GM23338 (cell line): ENCODE measurements at places on chromosomes 3 and 15. TPM values are rescaled to one million over a fixed set of nuclear protein-coding genes. Genes with fewer than 3 reads are reported as not detected.

GRCh38 chr3:114928989-114929640 is 218.0 kb downstream of the ZBTB20 start:
- DNase-seq: no peak

- DNase-seq: no peak
Observed at GRCh38 chr3:43215663-43216275, 70.6 kb upstream of the SNRK start.

DNA sequence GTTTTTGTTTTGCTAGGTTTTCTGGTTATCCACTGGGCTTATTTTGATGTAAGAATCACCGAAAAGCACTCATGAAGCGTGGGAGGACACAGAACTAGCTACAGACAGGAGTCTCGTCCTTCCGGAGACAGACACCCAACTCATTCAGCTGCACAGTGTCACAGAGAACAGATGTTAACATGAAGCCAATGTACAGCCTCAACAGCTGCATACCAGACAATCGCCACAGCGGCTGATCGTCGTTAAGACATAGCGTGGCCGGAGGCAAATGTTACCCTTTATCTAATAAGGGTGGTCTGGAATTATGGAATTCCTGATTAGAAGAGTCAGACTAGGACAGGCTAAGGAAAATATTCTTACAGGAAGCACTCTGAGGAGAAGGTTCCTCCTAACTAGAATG is 1.1 kb upstream of the PYGO1 start:
- DNase-seq: no peak

SAMD7 gene
- total RNA-seq: not detected in 2 replicates

IL12A gene
- 0.31 and 0.69 TPM in 2 replicates for total RNA-seq

DNA sequence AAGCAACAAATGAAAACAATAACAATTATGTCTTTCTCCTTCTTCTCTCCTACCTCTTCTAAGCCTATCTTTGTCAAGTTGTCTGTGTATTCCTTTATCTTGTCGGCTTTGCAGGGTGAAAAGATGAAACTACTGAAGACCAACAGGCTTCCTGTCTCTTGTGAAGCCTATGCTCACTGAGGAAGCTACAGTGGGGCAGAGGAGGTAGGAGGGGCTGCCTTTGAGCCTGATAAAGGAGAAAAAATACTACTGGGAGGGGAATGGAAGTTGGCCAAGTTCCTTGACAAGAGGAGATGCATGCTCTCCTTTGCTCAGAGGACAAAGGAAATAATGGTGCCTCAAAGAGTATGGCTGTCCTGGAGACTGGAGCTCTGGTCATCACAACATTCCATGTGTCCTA is 92.0 kb downstream of the IGSF11 start:
- no peak for DNase-seq

DNA sequence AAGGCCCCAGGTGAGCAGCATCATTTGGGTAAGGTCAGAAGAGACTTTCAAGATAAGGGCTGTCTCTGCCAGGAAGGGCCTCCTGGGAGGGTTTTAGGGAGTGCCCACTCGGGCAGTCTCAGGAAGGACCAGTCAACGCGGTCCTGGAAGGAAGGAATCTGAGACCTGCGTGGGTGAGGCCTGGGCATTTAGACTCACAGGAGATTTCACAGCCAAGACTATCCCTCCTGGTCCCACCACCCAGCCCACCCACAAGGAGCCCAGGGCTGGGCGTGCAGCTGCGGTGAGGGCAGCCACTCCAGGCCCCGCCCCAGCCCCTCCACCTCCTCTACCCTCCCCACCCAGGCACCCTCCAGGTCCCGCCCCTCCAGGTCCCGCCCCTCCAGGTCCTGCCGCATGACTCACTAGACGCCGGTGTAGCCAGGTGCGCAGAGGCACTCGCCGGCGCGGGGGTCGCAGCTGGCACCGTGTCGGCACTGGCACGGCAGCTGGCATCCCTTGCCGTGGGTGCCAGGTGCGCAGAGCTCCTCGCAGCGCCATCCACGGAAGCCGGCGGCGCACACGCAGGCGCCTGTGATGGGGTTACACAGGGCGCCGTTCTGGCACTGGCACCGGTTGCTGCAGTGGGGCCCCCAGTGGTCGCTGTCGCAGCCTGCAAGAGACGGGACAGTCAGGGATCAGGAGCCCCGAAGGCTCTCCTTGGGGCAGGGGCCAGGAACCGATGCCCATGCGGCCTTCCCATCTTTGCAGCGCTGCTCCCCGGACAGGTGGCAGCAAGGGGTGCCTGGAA is 112.7 kb downstream of the RAB11A start:
- DNase-seq: peak; percentile 91

- no peak for DNase-seq
Observed at GRCh38 chr3:192884777-192885773, 32.6 kb downstream of the MB21D2 start.

- no peak for DNase-seq
Observed at GRCh38 chr3:105944721-105945120, 75.9 kb upstream of the CBLB start.

DNA sequence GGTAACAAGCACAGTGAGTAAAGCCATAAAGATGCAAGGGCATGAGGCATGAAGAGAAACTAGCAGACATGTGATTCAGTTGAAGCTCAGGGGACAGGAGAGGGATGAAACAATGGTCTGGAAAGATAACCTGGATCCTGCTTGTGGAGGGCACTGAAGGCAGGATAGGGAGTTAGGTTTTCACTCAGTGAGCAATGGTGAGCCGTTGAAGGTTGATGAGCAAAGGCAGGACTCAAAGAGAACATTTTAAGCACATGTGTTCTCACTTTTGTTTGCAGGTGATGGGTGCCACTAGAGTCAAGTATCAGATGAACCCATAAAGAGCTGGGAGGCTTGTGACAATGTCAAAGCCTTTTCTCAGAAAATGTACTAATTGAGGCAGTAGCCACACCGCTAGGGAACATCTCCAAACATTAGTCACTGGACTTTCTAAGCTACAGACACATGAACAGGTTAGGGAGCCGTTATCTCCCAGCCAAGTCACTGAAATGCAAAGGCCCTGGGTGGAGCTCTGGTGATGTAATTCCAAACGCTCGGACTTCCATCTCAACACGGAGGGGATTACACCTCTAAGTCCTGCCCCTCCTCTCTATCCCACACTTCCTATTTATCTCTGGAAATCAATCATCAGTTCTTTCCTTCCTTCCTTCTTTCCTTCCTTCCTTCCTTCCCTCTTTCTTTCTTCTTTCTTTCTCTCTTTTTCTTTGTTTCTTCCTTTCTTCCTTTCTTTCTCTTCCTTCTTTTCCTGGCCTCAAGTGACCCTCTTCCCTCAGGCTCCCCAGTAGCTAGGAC is 22.7 kb downstream of the KLHL6 start:
- peak; percentile 41 for DNase-seq

GOLGA6D gene
- 1.0 and 2.1 TPM in 2 replicates for total RNA-seq

- no peak for DNase-seq
Observed at GRCh38 chr3:64616953-64617352, 70.8 kb downstream of the ADAMTS9 start.

PTPRG gene
- total RNA-seq: 117 and 131 TPM in 2 replicates

GRCh38 chr3:76570436-76571057 is 469.4 kb upstream of the ROBO2 start:
- peak; percentile 54 for DNase-seq

DNA sequence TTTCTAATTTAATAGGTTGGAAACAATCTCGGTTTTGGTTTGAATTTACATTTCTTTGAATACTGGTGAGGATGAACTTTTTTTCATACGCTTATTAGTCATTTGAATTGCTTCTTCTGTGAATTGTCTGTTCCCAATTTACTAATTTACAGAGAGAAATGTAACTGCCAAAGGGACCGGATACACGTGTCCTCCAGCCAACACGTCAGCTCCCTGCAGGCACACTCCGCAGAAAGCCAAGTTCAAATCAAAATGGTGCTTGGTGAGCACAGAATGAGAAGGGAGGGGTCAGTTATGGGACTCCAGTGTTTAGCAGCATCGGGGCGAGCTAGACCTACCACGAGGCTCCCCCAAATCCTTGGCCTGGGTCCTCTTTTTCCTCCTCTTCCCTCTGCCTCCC is 10.8 kb upstream of the TSEN2 start:
- no peak for DNase-seq

DNA sequence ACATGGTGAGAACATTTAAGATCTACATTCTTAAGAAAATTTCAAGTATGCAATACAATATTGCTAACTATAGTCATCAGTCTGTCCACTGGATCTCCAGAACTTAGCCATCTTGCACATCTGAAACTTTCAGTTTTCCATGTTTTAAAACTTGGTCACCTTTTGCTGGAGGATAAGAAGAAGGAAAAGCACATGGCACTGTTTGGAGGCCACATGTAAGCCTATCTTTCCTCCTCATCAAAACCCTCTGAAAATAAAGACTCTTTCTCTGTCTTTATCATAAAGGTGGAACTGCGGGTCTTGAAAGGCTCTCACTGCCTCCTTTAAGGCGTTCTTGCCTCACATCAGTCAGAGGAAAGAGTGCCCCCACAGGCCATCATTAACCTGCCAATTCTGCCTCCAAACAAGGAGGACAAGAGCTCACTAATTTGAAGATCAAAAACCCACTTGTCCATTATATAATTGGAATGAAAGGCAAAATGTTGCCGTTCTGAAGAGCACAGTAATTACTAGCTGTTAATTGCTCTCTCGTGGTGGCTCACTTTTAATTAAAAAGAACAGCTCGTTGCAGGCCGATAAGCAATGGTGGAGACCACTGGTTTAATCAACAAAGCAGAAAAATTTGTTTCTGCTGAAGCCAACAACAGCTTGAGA is 157.8 kb downstream of the MECOM start:
- DNase-seq: peak; percentile 74

DNA sequence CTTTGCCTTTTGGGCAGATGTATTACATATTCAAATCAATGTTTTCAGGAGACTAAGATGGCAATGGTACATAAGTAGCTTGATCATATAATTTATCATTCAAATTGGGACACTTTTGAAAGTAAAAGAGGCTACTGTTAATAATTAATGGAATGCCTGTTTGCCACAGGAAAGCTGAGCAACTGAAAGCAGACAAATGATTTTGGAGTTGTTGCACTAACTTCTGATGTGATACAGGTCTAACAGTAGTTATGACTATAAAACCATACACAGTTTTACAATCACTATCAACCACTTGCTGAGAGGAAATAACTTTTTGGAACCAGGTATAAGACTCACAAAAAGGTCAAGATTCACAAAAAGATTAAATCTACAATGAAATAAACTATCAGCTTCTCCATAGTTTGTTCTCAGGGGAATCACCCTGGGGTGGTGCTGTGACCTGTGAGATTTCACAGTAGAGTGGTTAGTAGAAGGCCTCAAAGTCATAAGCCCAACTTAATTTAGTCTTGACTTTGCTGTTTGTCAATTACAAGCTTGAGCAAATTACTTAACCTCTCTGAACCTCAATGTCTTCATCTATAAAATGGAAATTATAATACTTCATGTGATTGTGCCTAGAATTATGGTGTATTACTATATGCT is 42.7 kb downstream of the HHLA2 start:
- DNase-seq: no peak

CNTN3 gene
- total RNA-seq: 0.04 and 0.24 TPM in 2 replicates

DNA sequence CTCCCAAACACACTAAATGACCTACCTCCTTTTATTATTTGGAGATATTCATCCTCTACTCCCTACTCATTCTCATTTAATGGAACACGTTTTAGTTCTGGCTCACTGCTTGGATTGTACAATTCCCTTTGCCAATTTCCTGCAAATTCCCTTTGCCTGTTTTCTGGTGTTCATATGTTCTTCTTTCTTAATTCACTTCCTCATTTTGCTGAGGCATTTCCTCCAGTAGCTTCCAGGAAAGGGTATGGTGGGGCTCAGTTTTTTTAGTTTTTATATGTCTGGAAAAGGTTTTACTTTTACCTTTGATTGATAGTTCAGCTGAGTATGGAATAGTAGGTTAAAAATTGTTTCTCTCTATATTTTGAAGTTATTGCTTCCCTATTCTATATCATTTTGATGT is 143.6 kb upstream of the GOLIM4 start:
- no peak for DNase-seq

GRCh38 chr3:169453256-169454059 is 210.1 kb downstream of the MECOM start:
- DNase-seq: no peak

KLHL6 gene
- 0.12 TPM in 1 of 2 replicates, not detected in the other for total RNA-seq

HES1 gene
- total RNA-seq: 40.3 and 42.7 TPM in 2 replicates

- DNase-seq: no peak
Observed at GRCh38 chr3:14918356-14918860, 29.0 kb upstream of the NR2C2 start.

DNA sequence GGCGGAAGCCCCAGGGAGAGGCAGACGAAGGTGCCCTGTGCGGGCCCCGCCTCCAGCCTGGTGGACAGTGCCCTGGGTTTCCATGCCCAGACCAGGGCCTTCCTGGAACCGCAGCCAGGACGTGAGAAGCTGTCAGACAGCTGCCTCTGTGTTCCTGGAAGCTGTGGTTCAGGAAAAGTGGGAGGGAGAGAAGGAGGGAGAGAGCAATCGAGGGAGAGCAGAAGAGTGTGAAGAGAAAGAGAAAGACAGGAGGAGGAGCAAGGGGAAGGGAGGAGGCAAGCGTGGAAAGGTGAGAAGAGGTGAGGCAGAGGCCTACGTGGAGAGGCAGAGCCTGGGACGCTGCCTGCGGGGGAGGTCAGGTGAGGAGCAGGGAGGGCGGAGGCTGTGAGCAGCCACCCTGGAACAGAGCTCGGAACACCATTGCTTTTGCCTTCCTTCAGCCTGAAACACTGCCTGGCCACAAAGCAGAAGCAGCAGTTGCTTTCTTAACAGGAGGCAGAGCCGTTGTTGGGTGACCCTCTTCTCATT is 18.6 kb downstream of the ZDHHC19 start:
- DNase-seq: no peak

C3orf33 gene
- total RNA-seq: 3.5 and 7.4 TPM in 2 replicates

DNA sequence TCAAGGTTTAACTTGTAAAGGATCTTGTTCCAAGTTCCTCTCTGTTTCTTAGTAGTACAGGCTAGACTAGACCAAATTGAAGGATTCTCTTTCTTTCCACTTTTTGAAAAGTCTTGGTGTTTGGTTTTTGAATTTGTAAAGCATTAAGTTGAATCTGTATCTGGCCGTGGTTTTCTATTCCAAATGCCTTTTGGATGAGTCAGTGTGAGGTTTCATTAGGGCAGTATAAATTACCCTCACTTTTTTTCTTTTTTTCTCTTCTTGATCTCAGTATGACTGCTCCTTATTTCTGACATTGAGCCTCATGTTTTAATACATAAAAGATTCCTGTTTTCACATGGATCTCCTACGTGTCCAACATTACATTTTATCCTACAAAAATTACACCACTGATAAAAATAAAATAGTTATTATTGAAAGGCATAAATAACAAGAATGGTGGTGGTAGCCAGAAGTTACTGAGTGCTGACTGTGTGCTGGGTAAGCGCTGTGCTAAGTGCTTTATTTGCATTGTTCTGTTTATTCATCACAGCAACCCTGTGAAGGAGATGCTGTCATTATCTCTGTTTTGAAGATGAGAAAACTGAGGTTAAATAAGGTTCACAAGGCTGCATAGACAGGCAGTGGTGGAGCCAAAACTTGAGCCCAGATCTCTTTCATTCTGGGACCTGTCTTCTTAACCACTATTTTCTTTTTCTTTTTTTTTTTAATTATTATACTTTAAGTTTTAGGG is 48.3 kb downstream of the MITF start:
- no peak for DNase-seq

EPHB1 gene
- total RNA-seq: 5.2 and 5.6 TPM in 2 replicates

LYZL4 gene
- total RNA-seq: not detected in 2 replicates

- no peak for DNase-seq
Observed at GRCh38 chr3:100915706-100916495, 77.3 kb downstream of the ABI3BP start.

RCCD1 gene
- 16.4 and 17.1 TPM in 2 replicates for total RNA-seq

ZBTB47 gene
- 2.8 and 2.9 TPM in 2 replicates for total RNA-seq

POLQ gene
- 14.7 and 20.6 TPM in 2 replicates for total RNA-seq

GRCh38 chr3:198061119-198062067 is 101.4 kb downstream of the LMLN start:
- DNase-seq: no peak

CPNE9 gene
- 7.8 and 8.8 TPM in 2 replicates for total RNA-seq

- DNase-seq: peak; percentile 83
Observed at GRCh38 chr3:67384760-67385397, 269.5 kb downstream of the SUCLG2 start.

NANOGP8 gene
- 49.6 and 53.4 TPM in 2 replicates for total RNA-seq
